ENCODE measurements at places on chromosomes 1 and 21.

- DNase-seq: no peak
Measured at GRCh38 chr1:9629445-9630201, 21.9 kb upstream of the PIK3CD start.

- no peak for DNase-seq
Measured at GRCh38 chr1:11324567-11325165, 51.7 kb downstream of the UBIAD1 start.

DNA sequence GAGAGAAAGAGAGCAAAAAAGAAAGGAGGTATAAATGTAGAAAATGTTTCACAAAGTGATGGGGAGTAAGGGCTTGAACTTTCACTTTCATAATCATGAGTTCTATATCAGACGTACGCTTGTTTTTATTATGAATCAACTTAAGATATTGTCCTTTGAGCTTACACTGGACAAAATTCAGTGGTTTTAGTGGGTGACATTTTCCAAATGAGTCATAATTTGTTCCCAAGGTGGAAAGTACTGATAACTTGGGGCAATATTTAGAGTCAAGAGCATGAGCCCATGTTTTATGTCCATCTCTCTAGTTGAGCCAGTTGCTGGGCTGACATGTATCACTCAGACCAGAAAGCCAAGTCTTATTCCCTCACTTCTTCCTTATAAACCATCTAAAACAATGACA, 161.6 kb downstream of the CHRM3 start:
- no peak for DNase-seq

DNA sequence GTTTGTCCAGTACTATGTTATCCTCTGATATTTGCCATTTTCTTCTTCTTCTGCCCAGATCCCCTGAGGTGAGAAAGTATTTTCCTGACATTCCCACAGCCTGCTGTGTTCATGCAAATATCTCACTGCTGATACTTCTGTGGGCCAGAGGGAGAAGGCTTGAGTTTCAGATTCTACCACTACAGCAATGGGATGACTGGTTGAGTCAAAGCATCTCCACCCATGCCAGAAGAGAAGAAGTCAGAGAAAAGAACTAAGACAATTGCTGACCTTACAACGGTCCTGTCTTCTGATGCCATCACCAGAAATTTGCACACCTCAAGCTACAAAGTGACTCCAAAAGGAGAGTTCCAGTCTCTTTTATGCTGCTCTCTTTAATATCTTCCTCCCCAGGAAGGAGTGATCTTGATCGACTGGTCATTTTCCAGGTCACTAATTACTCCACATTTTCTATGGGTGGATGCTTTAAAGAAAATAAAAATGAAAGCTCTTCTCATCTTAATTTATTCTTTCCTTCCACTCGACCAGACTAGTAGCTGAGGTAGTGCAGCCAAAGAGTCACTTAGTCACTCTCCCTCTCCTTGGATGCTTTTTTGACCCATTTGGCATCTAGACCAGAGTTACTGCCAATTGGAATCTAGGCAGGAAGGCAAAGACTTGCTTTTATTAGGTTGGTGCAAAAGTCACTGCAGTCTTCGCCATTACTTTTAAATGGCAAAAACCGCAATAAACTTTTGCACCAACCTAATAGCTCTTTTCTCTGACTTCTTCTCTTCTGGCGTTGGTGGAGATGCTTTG, 195.1 kb downstream of the PTPRC start:
- DNase-seq: no peak

DNA sequence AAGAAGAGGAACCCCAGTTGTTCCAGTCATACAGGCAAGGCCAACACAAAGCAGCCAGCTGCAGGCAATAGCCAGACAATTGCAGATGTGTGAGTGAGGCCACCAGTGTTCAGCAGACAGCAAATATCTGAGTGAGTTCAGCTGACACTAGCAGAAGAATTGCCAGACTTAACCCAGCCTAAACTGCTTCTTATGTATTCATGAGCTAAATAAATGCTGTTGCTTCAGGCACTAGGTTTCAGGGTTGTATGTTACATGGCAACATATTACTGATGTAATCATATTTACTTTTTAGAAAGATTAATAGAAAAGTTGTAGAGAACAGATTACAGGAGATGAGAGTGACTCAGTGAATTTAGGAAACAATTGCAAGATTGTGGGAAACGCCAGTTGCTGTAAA, 129.8 kb upstream of the CHODL start:
- no peak for DNase-seq

- DNase-seq: no peak
Measured at GRCh38 chr1:36268981-36269380, 37.2 kb upstream of the SH3D21 start.

GRCh38 chr1:40050863-40051262, 10.3 kb downstream of the CAP1 start:
- DNase-seq: no peak

DNA sequence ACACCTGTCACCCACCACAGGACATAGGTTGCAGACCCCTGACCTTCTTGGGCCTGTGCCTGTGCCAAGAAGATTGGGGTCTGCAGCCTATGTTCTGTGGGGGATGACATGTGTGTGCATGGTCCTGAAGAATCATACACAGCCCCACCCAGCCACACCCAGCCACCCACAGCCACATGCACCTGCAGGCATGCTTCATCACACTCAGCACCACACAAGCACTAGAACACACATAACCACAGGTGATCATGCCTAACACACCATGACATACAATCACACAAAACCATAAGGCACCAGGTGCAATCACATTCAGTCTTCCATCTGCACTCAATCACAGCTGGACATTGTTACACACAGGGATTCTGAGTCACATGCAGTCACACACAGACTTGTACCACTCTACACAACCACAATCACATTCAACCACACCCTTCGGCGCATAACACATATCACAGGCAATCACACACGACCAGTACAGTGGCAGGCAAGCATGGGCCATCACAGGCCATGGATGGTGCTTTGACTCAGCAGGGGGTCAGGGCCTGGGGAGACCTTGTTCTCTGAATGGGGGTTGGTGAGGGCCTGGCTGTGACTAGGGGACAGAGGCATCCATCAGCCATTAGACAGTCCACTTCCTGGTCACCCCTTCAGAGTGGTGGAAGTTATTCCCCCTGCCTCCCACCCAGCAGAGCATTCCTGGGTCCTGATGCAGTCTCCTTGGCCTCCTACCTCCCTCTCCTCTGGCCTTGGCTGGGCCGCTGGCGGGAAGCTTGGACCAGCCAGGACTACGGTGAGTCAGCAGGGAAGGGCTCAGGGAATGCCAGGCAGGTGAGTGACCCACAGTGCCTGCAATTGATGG, 44.3 kb upstream of the EPS8L3 start:
- DNase-seq: peak; percentile 40

All from bronchial epithelial cell (primary cell).